ENCODE measurements at places on chromosomes 4 and X. TPM values are rescaled to one million over a fixed set of nuclear protein-coding genes. Genes with fewer than 3 reads are reported as not detected.

DNA sequence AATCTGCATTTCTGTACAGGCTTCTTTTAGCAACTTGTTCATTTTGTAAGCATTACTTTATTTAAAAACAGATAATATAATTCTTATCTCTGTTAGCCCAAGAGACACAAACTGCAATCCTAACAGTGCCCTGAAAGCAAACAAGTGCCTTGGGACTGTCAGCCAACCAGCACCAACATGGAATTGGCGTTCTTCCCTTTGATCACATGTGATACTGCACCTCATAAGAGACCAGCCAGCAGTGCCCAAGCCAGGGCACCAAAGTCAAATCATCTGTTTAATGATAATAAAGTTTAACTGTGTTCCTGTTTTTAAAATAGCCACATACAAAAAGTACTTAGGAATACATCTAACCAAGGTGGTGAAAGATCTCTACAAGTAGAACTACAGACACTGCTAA is 223.2 kb downstream of the PRDM5 start:
- peaks cover 3% of the 10 kb centered on the region for H3K4me1 ChIP-seq
- H3K36me3 ChIP-seq, result no peaks in the 10 kb centered on the region
- no peaks in the 10 kb centered on the region for H3K27me3 ChIP-seq
- H3K4me3 ChIP-seq, result no peak overlapping the region

Gene PLAC1
- not detected for total RNA-seq

Gene ATP1B4
- not detected for total RNA-seq

Gene PPEF1
- 0.58 TPM for total RNA-seq

Gene ERAS
- total RNA-seq, result 0.31 TPM

Gene ZCCHC4
- 12.7 TPM for total RNA-seq

GRCh38 chr4:188162698-188163097 is 23.5 kb downstream of the TRIML1 start:
- H3K4me3 ChIP-seq, result no peak overlapping the region
- H3K36me3 ChIP-seq, result no peaks in the 10 kb centered on the region
- no peaks in the 10 kb centered on the region for H3K4me1 ChIP-seq

- no peak overlapping the region for H3K4me3 ChIP-seq
- H3K36me3 ChIP-seq, result no peaks in the 10 kb centered on the region
- H3K27me3 ChIP-seq, result no peaks in the 10 kb centered on the region
- no peak for DNase-seq
- H3K4me1 ChIP-seq, result peaks cover 6% of the 10 kb centered on the region
Measured at GRCh38 chr4:98527534-98528269, 130.7 kb downstream of the TSPAN5 start.

- H3K36me3 ChIP-seq, result peaks cover 13% of the 10 kb centered on the region
- peaks cover 20% of the 10 kb centered on the region for H3K4me1 ChIP-seq
- H3K4me3 ChIP-seq, result no peak overlapping the region
- DNase-seq, result no peak
- H3K27me3 ChIP-seq, result no peaks in the 10 kb centered on the region
Measured at GRCh38 chr4:86619656-86620055, 25.5 kb downstream of the PTPN13 start.

GRCh38 chr4:83110970-83111750 is 3.4 kb downstream of the PLAC8 start:
- H3K4me3 ChIP-seq, result peak overlapping the region; percentile 82
- peaks cover 10% of the 10 kb centered on the region for H3K4me1 ChIP-seq
- H3K27me3 ChIP-seq, result peaks cover 11% of the 10 kb centered on the region
- H3K27ac ChIP-seq, result peak overlapping the region; percentile 96
- DNase-seq, result no peak

Gene DRD5
- total RNA-seq, result 0.13 TPM

Gene PDZD4
- total RNA-seq, result 4.8 TPM

- H3K27me3 ChIP-seq, result no peaks in the 10 kb centered on the region
- no peak for DNase-seq
- no peaks in the 10 kb centered on the region for H3K36me3 ChIP-seq
- no peak overlapping the region for H3K4me3 ChIP-seq
- H3K4me1 ChIP-seq, result peaks cover 8% of the 10 kb centered on the region
Measured at GRCh38 chrX:150566734-150567182, 1.7 kb upstream of the MTM1 start.

GRCh38 chrX:23861215-23861896 is 46.4 kb downstream of the APOO start:
- no peak overlapping the region for H3K4me3 ChIP-seq
- H3K27me3 ChIP-seq, result no peaks in the 10 kb centered on the region
- H3K4me1 ChIP-seq, result peaks cover 6% of the 10 kb centered on the region
- H3K27ac ChIP-seq, result no peak overlapping the region

Gene DAPP1
- not detected for total RNA-seq

- no peak for DNase-seq
- no peaks in the 10 kb centered on the region for H3K36me3 ChIP-seq
- no peak overlapping the region for H3K27ac ChIP-seq
- no peaks in the 10 kb centered on the region for H3K27me3 ChIP-seq
- H3K4me3 ChIP-seq, result no peak overlapping the region
Measured at GRCh38 chr4:64824591-64824990, 415.3 kb upstream of the TECRL start.

Gene TNIP3
- not detected for total RNA-seq

GRCh38 chr4:116272336-116272735 is 813.0 kb downstream of the TRAM1L1 start:
- no peak overlapping the region for H3K4me3 ChIP-seq
- no peaks in the 10 kb centered on the region for H3K4me1 ChIP-seq
- H3K27me3 ChIP-seq, result no peaks in the 10 kb centered on the region
- H3K27ac ChIP-seq, result no peak overlapping the region
- no peak for DNase-seq

Gene CYTL1
- total RNA-seq, result 1.2 TPM

- no peaks in the 10 kb centered on the region for H3K36me3 ChIP-seq
- H3K27me3 ChIP-seq, result no peaks in the 10 kb centered on the region
- no peak overlapping the region for H3K4me3 ChIP-seq
- DNase-seq, result no peak
- H3K27ac ChIP-seq, result peak overlapping the region; percentile 76
- peaks cover 2% of the 10 kb centered on the region for H3K4me1 ChIP-seq
Measured at GRCh38 chr4:109389369-109390114, 44.1 kb upstream of the SEC24B start.

- H3K36me3 ChIP-seq, result peaks cover 6% of the 10 kb centered on the region
- peaks cover 14% of the 10 kb centered on the region for H3K4me1 ChIP-seq
- H3K4me3 ChIP-seq, result no peak overlapping the region
- H3K27ac ChIP-seq, result no peak overlapping the region
- H3K27me3 ChIP-seq, result no peaks in the 10 kb centered on the region
Measured at GRCh38 chr4:54005475-54005874, 58.9 kb downstream of the CHIC2 start.

DNA sequence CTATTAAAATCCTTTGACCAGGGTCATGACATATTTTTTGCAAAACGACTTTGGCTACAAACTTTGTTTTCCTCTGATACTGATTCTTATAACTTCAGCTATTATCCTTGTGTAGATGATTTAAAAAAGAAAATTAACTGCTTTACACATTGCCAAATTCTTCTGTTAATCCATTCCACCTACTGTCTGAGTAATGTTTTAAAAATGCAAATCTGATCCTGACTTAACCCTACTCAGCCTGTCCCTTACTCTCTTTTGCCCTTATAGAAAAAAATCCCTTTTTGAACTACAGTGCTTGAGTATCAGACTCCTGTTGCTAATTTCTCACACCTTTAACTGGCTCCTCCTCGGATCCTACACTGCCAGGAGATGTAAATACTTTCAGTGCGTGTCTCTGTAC is 723.1 kb downstream of the ADGRL3 start:
- H3K27me3 ChIP-seq, result peaks cover 11% of the 10 kb centered on the region
- H3K4me3 ChIP-seq, result no peak overlapping the region
- H3K4me1 ChIP-seq, result peaks cover 20% of the 10 kb centered on the region
- DNase-seq, result no peak
- no peaks in the 10 kb centered on the region for H3K36me3 ChIP-seq
- no peak overlapping the region for H3K27ac ChIP-seq

DNA sequence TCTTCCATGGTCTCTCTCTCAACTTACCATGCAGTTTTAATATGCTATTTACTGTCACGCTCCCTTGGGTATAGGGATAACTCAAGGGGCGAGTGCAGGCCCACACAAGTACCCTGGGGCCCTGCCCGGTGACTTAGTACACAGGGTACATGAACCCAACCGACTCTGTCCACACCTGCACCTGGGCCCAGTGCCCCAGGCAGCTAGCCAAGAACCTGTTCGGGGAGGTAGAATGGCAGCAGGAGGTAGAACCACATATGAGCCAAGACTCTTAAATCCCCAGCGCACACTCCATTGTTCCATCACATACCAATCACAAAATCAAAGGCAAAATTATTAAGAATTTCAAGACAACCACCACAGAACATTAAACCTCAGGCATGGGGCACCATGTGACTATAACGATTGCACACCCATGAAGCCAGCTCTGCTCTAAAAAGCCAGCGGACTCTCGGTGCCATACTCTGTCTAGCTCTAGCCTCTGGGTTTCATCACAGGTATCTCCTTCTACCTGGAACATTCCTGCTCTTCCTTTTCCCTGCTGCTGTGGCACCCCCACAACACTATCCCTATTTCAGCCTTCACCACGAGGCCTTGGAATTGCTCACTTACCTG is 14.6 kb downstream of the PHF8 start:
- no peak for DNase-seq
- peaks cover 31% of the 10 kb centered on the region for H3K36me3 ChIP-seq
- no peak overlapping the region for H3K4me3 ChIP-seq
- H3K27ac ChIP-seq, result no peak overlapping the region
- no peaks in the 10 kb centered on the region for H3K27me3 ChIP-seq

Gene PALLD
- 43.2 TPM for total RNA-seq

Gene PAGE2
- total RNA-seq, result not detected

DNA sequence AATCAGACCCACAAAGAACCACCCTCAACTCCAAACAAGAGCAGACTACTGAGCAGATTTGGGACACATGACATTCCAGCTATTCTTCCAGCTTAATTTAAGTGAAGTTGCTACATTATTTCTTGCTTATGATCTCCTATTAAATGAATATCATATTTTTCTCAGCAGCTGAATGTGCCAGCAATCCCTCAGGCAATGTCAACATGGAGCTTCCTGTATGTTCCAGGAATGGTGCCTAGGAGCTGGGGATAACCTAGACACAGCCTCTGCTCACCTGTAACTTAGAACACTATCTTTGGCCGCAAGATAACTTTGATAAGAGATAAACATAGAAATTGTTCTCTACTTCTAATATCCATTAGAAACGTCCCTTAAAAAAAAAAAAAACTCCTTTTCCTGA is 274.4 kb upstream of the RASGEF1B start:
- no peak overlapping the region for H3K4me3 ChIP-seq
- no peak overlapping the region for H3K27ac ChIP-seq
- no peaks in the 10 kb centered on the region for H3K27me3 ChIP-seq
- no peaks in the 10 kb centered on the region for H3K36me3 ChIP-seq

GRCh38 chr4:16692524-16692923 is 205.9 kb downstream of the LDB2 start:
- H3K36me3 ChIP-seq, result no peaks in the 10 kb centered on the region
- H3K27ac ChIP-seq, result no peak overlapping the region
- peaks cover 2% of the 10 kb centered on the region for H3K27me3 ChIP-seq
- no peak for DNase-seq

DNA sequence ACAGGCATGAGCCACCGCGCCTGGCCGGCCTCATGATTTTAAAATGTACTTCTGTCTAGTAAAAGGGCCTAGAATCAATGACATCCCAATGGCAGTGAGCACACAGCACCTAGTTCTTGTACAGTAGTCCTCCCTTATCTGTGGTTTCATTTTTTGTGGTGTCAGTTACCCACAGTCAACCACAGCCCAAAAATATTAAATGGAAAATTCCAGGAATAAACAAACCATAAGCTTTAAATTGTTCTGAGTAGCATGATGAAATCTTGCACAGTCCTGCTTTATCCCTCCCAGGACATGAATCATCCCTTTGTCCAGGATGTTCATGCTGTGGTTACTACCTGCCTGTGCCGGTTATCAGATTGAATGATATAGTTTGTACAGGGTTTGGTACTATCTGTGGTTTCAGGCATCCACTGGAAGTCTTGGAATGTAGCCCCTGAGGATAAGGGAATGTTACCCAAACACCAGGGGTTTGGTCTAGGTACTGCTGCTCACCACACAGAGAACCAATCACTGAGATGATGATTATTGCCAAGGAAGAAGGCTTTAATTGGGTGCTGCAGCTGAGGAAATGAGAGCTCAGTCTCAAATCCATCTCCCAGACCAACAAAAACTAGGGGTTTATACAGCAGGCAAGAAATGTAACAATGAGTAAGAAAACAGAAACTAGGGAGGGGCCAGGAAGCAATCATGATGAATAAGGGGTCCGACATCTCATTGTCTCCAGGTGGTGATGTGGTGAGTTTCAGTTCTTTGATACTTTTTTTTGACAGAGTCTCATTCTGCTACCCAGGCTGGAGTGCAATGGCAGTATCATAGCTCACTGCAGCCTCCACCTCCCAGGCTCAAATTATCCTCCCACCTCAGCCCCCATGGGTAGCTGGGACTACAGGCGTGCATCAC is 16.2 kb upstream of the FHL1 start:
- no peak for DNase-seq
- no peaks in the 10 kb centered on the region for H3K36me3 ChIP-seq
- no peaks in the 10 kb centered on the region for H3K4me1 ChIP-seq
- no peak overlapping the region for H3K4me3 ChIP-seq
- no peaks in the 10 kb centered on the region for H3K27me3 ChIP-seq

- H3K36me3 ChIP-seq, result peaks cover 3% of the 10 kb centered on the region
- H3K27me3 ChIP-seq, result peaks cover 32% of the 10 kb centered on the region
- H3K27ac ChIP-seq, result no peak overlapping the region
- H3K4me3 ChIP-seq, result peak overlapping the region; percentile 75
- no peak for DNase-seq
- peaks cover 15% of the 10 kb centered on the region for H3K4me1 ChIP-seq
Measured at GRCh38 chrX:375181-376036, 11.3 kb downstream of the PPP2R3B start.

GRCh38 chrX:152155766-152156310 is 17.5 kb upstream of the MAGEA10 start:
- H3K36me3 ChIP-seq, result no peaks in the 10 kb centered on the region
- no peaks in the 10 kb centered on the region for H3K4me1 ChIP-seq
- H3K27me3 ChIP-seq, result no peaks in the 10 kb centered on the region
- DNase-seq, result no peak
- H3K4me3 ChIP-seq, result no peak overlapping the region
- H3K27ac ChIP-seq, result no peak overlapping the region

- peaks cover 18% of the 10 kb centered on the region for H3K36me3 ChIP-seq
- H3K27ac ChIP-seq, result no peak overlapping the region
- H3K27me3 ChIP-seq, result no peaks in the 10 kb centered on the region
- peaks cover 2% of the 10 kb centered on the region for H3K4me1 ChIP-seq
- H3K4me3 ChIP-seq, result no peak overlapping the region
Measured at GRCh38 chr4:47862297-47862696, 24.4 kb upstream of the CORIN start.

Measured in progenitor cell of endocrine pancreas (in vitro differentiated cells).